ENCODE measurements at places on chromosomes 1 and 21. TPM values are rescaled to one million over a fixed set of nuclear protein-coding genes. Genes with fewer than 3 reads are reported as not detected.
A peak's percentile ranks its signal among the peaks of the same experiment; 100 is the strongest.

DNA sequence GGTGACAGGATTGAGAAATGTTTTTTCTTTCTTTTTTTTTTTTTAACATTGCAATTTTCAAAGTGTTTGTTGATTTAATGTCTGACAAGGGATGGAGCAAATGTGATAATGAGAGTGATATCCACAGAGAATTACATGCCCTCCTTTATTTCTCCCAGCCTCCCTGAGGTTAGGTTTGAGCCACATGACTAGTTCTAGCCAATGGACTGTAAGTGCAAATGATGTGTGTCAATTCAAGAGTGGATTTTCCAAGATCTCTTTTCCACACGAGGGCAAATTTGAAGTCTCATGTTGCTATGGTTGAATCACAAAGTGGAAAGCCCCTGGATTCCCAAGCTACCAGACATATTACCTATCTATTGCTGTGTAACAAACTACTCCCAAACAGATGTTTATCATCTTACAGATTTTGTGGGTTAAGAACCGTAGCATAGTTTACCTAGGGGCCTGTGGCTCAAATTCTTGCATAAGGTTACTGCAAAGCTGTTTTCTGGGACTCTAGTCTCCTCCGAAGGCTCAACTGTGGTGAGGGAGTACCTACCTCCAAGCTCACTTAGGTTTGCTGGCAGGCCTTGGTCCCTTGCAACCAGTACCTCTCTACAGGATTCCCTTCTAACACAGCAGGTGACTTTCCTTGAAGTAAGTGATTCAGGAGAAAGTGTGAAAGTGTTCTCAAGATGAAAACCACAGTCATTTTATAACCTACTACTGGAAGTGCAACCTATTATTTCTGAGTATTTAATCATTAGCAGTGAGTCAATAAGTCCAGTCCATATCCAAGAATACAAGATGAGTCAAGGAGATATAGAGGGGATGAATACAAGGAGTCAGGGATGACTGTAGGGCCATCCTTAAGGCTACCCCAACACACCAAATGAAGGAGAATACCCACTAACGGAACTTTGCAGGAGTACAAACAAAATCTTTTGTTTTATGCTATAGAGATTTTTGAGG is 533.6 kb downstream of the PTPRC start:
- no peak for DNase-seq
- no peak overlapping the region for H3K27ac ChIP-seq
- no peaks in the 10 kb centered on the region for H3K36me3 ChIP-seq
- no peaks in the 10 kb centered on the region for H3K4me1 ChIP-seq
- no peaks in the 10 kb centered on the region for H3K27me3 ChIP-seq

- H3K27ac ChIP-seq = no peak overlapping the region
- peaks cover 32% of the 10 kb centered on the region for H3K36me3 ChIP-seq
- H3K27me3 ChIP-seq = no peaks in the 10 kb centered on the region
- H3K4me3 ChIP-seq = no peak overlapping the region
- no peak for DNase-seq
Observed at GRCh38 chr1:39380036-39380435, 111.4 kb upstream of the BMP8A start.

GRCh38 chr1:116062201-116062600 is 49.0 kb upstream of the MAB21L3 start:
- no peaks in the 10 kb centered on the region for H3K27me3 ChIP-seq
- H3K27ac ChIP-seq = no peak overlapping the region
- no peaks in the 10 kb centered on the region for H3K4me1 ChIP-seq
- no peak for DNase-seq
- no peak overlapping the region for H3K4me3 ChIP-seq
- no peaks in the 10 kb centered on the region for H3K36me3 ChIP-seq

- no peaks in the 10 kb centered on the region for H3K27me3 ChIP-seq
- peaks cover 41% of the 10 kb centered on the region for H3K36me3 ChIP-seq
- no peak overlapping the region for H3K4me3 ChIP-seq
- no peaks in the 10 kb centered on the region for H3K4me1 ChIP-seq
- DNase-seq = no peak
Observed at GRCh38 chr1:114735479-114735878, 18.9 kb upstream of the NRAS start.

GRCh38 chr1:116874733-116875249 is 34.9 kb upstream of the PTGFRN start:
- no peaks in the 10 kb centered on the region for H3K36me3 ChIP-seq
- H3K4me3 ChIP-seq = no peak overlapping the region
- H3K4me1 ChIP-seq = peaks cover 27% of the 10 kb centered on the region
- DNase-seq = no peak

The PTPN7 gene
- 0.44 TPM for total RNA-seq

DNA sequence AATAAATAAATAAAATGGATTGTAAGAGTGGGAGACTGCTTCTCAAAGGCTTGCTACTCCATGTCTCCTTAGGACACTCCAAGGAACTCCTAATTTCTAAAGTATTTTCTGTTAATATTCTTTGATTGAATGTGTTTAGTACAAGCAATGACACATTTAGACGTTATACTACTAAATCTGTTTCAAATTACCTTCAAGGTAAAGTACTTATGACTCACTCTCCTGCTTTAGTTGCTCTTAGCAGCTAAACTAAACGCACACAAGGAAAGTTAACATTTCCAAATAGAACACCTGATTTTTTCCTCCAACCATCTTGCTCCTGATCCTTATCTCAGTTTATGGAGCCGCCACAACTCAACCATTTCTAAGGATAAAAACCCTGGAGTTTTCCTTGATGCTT is 969.8 kb upstream of the ADGRL4 start:
- no peaks in the 10 kb centered on the region for H3K36me3 ChIP-seq
- no peaks in the 10 kb centered on the region for H3K27me3 ChIP-seq
- no peaks in the 10 kb centered on the region for H3K4me1 ChIP-seq
- DNase-seq = no peak
- no peak overlapping the region for H3K4me3 ChIP-seq

DNA sequence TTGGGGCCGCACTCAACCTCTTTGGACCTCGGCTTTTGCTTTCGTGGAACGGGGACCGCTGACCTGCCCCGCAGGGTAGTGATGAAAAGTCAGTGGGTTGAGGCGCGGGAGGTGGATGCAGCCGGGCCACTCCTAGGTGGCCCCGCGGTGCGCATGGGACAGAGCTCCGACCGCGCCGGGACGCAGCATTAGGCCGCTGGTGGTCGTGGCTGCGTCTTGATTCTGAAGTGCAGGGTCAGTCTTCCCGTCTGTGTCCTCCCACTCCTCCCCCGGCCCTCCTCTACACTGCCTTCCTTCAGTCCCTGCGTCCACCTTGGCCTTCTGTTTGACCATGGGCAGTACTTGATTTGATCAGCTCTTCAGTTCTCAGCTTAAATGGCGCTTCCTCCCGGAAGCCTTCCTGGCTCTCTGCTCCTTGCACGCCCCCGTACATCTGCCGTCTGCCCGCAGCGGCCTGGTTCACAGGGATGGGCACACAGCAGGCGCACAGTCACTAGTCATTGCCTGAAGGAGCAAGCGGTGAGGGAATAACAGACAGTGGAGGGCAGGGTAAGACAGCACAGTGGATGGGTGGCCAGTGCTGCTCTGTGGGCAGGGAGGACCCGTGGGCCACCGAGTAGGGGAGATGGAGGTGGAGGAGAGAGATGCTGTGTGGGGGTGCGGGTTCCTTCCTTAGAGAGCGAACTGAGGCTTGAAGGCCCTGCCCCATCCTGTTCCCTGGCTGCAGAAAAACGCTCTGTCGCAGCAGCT is 633 bp downstream of the THEMIS2 start:
- H3K36me3 ChIP-seq = no peaks in the 10 kb centered on the region
- peaks cover 29% of the 10 kb centered on the region for H3K4me1 ChIP-seq
- peak overlapping the region; percentile 55 for H3K27ac ChIP-seq
- peak overlapping the region; percentile 62 for H3K4me3 ChIP-seq
- H3K27me3 ChIP-seq = peaks cover 23% of the 10 kb centered on the region
- no peak for DNase-seq

The S100A16 gene
- total RNA-seq = 45.4 TPM

The LENEP gene
- 0.40 TPM for total RNA-seq

The RPTN gene
- not detected for total RNA-seq

DNA sequence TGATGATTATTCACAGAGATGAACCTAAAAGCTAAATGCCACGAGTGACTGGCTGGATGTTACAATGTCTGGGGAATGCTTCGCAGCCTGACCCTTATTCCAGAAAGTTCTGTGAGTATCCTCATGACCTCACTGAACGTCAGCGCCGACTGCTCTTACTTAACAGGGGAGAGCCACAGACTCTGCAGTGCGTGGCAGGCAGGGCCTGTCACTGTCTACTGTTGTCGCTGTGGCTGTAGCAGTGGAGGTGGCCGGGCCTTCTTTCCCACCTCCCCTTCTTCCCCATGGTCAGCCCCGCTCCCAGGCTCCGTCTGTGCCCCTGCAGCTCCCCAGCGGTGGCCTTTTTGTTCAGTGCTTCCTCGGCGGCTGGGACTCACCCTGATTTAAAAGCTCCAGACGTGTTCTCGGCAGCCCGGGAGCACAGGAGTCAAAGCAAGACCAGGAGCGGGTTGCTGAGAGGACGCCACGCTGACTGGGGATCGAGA is 52.2 kb upstream of the TARBP1 start:
- peak overlapping the region; percentile 1 for H3K4me3 ChIP-seq
- no peaks in the 10 kb centered on the region for H3K36me3 ChIP-seq
- peak; percentile 82 for DNase-seq
- H3K4me1 ChIP-seq = peaks cover 77% of the 10 kb centered on the region
- peak overlapping the region; percentile 93 for H3K27ac ChIP-seq

GRCh38 chr1:87305151-87305550 is 23.5 kb upstream of the LMO4 start:
- DNase-seq = no peak
- no peaks in the 10 kb centered on the region for H3K4me1 ChIP-seq
- no peak overlapping the region for H3K27ac ChIP-seq
- H3K36me3 ChIP-seq = no peaks in the 10 kb centered on the region

DNA sequence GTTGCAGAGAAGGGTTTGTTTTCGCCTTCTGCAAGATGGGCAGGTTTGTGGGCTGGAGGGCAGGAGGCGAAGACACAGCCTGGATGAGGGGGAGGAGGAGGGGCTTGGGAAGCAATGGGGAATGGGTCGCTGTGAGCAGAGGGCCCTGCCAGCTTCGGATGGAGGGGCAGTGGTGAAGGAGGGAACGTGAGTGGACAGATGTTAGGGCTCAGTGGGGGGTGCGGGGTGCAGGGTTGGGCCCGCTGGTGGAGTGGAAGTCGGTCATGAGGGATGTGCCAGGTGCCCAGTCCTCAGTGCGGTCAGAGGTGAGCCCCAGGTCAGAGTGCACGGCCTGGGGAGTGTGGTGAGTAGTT is 55.5 kb upstream of the ABCG1 start:
- no peak overlapping the region for H3K27ac ChIP-seq
- DNase-seq = no peak
- H3K4me3 ChIP-seq = no peak overlapping the region
- peaks cover 14% of the 10 kb centered on the region for H3K4me1 ChIP-seq
- H3K27me3 ChIP-seq = no peaks in the 10 kb centered on the region

- no peaks in the 10 kb centered on the region for H3K36me3 ChIP-seq
- no peaks in the 10 kb centered on the region for H3K27me3 ChIP-seq
- H3K27ac ChIP-seq = no peak overlapping the region
- no peak for DNase-seq
- H3K4me1 ChIP-seq = peaks cover 7% of the 10 kb centered on the region
- H3K4me3 ChIP-seq = no peak overlapping the region
Observed at GRCh38 chr1:55749975-55750627, 534.9 kb upstream of the USP24 start.

- H3K4me3 ChIP-seq = no peak overlapping the region
- H3K36me3 ChIP-seq = no peaks in the 10 kb centered on the region
- peaks cover 2% of the 10 kb centered on the region for H3K4me1 ChIP-seq
- DNase-seq = no peak
Observed at GRCh38 chr1:167926486-167926997, 9.9 kb upstream of the DCAF6 start.

The CITED4 gene
- total RNA-seq = 1.5 TPM

GRCh38 chr21:45003331-45004058 is 63.7 kb downstream of the SLX9 start:
- no peak for DNase-seq
- H3K36me3 ChIP-seq = no peaks in the 10 kb centered on the region
- H3K4me3 ChIP-seq = no peak overlapping the region
- no peak overlapping the region for H3K27ac ChIP-seq

DNA sequence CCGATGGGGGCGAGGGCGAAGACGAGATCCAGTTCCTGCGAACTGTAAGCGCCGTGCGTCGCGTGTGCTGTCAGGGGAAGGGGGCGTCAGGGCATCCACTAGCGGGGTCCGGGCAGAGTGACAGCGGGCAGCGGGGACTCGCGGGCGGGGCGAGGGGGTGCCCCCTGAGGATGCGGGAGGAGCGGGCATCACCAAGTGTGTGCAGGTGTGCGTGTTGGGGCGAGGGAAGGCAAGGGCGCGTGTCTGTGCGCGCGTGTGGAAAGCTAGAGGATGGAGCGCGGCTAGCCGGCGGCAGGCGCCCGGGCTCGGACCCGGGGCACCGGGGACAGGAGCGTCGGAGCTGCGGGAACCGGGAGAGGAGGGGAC is 525 bp downstream of the RYR2 start:
- no peak overlapping the region for H3K27ac ChIP-seq
- DNase-seq = peak; percentile 9
- peaks cover 33% of the 10 kb centered on the region for H3K27me3 ChIP-seq
- H3K36me3 ChIP-seq = no peaks in the 10 kb centered on the region
- peak overlapping the region; percentile 40 for H3K4me3 ChIP-seq

The DYRK3 gene
- total RNA-seq = 5.0 TPM

DNA sequence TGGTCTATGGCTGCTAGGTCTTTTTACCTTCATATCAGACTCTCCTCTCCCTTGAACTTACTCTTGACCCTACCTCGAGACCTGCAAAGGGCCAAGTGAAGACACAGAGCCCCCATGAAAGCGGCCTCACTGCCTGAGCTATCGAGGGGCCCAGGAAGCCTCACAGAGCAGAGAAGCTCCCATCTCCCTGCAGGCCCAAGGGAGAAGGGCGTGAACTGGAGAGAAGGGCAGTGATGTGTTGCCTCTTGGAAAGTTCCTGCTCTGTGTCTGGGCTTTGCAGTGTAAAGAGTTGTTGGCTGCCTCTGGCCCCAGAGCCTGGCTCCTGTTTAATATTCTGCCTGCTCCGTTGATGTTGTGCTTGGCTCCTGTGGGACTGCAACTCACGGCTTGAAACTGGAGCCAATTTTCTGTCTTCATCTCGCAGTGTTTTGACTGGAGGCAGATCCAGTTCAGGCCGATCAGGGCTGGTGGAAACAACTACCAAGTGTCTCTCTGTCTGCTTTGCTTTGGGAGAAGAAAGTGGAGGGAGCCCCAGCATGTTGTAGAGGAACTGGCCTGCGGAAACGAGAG is 4.3 kb downstream of the SERTAD4 start:
- peaks cover 19% of the 10 kb centered on the region for H3K27me3 ChIP-seq
- peak overlapping the region; percentile 82 for H3K27ac ChIP-seq
- peaks cover 6% of the 10 kb centered on the region for H3K36me3 ChIP-seq
- H3K4me1 ChIP-seq = peaks cover 36% of the 10 kb centered on the region

The TNFRSF1B gene
- 8.8 TPM for total RNA-seq

The NTMT2 gene
- 1.8 TPM for total RNA-seq

Data from muscle of leg (tissue), 16 donors.